ENCODE measurements at places on chromosomes 7 and 10. TPM values are rescaled to one million over a fixed set of nuclear protein-coding genes. Genes with fewer than 3 reads are reported as not detected.

Gene CAV2
- 385 TPM for total RNA-seq

Gene VWA2
- 2.5 TPM for total RNA-seq

Gene LRRC18
- not detected for total RNA-seq

DNA sequence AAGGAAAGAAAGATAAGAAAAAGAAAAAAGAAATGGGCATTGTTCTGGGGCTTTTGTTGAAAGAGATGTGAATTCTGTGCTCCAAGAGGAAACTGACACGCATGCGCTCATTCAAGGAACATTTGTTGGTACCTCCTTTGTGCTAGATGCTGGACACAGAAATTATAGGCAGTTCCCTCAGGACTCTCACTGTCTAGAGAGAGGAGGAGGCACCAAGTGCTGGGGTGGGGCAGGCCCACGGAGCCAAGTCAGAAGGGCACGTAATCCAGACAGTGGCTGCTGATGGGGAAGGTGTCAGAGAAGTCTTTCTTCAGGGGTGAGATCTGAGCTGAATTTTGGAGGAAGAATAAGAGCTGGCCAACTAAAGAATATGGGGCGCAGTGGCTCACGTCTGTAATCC lies 2.9 kb upstream of the ZFYVE27 start:
- DNase-seq = no peak

Gene UCN3
- not detected for total RNA-seq

- no peak for DNase-seq
Observed at GRCh38 chr7:23445326-23445725, 25.0 kb downstream of the IGF2BP3 start.

GRCh38 chr10:19256331-19256730 lies 207.7 kb downstream of the MALRD1 start:
- DNase-seq = no peak

Gene FGL2
- not detected for total RNA-seq

Gene CPA2
- total RNA-seq = 0.38 TPM

DNA sequence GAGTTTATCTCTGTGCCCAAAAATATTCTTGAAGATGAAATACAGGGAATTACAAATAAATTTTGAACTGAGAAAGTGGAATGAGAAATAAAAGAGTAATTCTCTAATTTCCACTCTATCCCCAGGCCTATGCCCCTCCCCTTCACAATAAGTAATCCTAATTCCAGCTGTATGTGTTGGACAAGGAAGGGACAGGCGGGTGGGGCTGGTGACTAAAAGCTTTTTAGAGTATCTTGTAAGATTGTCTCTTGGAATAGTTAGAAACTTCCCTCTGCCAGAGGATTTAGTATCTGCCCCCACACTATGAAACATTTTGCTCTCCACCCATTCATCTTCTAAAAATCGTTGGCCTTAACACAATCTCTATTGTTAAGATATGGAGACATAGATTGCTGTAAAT lies 199.2 kb downstream of the MBL2 start:
- DNase-seq = peak; percentile 12

DNA sequence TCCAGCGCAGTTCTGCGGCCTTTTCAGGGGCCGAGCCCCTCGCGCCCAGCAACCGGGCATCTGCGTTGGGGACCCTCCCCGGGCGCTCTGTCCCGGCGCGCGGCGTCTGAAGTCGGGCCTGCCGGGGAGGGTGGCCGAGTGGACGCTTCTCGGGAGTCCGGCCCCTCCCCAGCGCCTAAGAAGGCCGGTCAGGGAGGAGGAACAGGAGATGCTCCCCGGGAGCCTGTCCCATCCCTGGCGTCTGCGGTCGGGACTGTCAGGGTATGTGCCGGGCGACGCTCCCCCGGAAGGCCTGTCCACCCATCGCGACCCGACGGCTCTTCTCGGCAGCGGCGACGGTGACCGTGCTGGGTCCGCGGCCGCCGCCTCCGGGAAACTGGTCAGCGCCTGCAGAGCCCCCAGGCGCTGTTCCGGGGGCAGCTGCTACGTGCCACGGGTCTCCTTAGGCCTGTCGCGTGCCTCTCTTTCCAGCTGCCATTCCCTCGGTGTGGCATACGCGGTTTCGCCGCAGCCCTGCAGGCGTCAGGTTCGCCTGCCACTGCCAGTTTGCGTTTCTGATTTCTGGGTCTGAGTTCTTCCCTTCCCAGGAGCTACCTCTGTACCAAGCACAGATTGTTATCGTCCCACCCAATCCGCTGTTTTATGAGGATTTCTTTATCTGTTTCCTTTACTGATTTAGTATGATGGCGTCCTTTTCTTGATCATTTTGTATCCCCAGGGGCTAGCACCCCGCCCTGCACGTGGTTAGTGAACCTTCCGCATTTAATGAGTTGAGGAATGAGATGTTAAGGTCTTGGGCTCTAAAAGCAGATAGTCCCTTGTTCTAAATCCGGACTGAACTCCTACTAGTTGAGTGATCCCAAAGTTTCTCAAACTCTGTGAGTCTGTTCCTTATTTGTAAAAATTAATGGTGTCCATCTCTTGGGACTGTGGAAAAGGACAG lies 782 bp downstream of the IFIT5 start:
- DNase-seq = peak; percentile 52

Gene LSM8
- total RNA-seq = 23.7 TPM

DNA sequence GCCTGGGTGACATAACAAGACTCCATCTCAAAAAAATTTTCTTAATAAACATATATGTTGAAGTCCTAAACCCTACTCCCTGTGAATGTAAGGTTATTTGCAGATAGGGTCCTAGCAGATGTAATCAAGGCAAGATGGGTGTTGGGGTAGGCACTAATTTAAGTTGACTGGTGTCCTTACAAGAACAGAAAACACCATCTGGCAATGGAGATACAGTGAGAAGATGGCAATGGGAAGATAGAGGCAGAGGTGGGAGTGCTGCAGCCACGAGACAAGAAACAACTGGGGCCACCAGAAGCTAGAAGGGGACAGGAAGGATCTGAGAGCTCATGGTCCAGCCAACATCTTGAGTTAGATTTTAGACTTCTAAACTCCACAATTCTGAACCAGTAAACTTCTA lies 606.4 kb downstream of the CNTNAP2 start:
- DNase-seq = no peak

GRCh38 chr10:130767116-130767730 lies 544.3 kb downstream of the TCERG1L start:
- DNase-seq = no peak

DNA sequence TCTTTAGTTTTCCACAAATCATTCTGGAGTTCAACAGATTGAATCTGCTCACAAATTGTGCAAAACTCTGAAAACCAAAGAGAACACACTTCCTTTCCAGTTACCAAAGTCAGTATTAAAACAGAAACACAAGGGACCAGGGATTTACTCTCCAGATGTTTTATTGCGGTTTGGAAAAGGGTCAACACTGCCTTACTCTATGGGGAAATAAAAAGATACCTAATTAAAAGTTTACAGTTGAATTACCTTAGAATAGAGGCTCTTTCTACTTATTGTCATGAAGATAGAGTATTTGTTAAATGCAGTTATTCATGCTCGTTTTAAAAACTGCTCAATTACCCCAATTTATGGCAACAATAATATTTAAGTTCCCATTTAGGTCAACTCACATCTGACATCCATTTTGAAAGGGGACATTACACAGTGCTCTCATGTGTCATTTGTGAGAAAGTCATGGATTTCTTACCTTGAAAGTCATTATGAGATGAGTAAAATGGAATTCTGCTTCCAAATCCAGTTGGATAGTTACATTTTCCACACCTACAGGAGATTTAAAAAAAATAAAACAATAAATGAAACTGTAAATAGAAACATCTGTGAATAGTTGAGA lies 8.4 kb downstream of the LAMB1 start:
- no peak for DNase-seq

- DNase-seq = peak; percentile 66
Observed at GRCh38 chr10:80542053-80542452, 4.4 kb downstream of the SH2D4B start.

Gene SLC18A3
- not detected for total RNA-seq

- DNase-seq = no peak
Observed at GRCh38 chr10:102948786-102949185, 30.7 kb downstream of the CNNM2 start.

Gene VAX1
- total RNA-seq = not detected

- DNase-seq = no peak
Observed at GRCh38 chr10:79258894-79259293, 88.4 kb upstream of the PPIF start.

Gene CDNF
- 0.83 TPM for total RNA-seq

- DNase-seq = no peak
Observed at GRCh38 chr10:93516006-93516380, 19.6 kb downstream of the CEP55 start.

Gene RBP3
- not detected for total RNA-seq

DNA sequence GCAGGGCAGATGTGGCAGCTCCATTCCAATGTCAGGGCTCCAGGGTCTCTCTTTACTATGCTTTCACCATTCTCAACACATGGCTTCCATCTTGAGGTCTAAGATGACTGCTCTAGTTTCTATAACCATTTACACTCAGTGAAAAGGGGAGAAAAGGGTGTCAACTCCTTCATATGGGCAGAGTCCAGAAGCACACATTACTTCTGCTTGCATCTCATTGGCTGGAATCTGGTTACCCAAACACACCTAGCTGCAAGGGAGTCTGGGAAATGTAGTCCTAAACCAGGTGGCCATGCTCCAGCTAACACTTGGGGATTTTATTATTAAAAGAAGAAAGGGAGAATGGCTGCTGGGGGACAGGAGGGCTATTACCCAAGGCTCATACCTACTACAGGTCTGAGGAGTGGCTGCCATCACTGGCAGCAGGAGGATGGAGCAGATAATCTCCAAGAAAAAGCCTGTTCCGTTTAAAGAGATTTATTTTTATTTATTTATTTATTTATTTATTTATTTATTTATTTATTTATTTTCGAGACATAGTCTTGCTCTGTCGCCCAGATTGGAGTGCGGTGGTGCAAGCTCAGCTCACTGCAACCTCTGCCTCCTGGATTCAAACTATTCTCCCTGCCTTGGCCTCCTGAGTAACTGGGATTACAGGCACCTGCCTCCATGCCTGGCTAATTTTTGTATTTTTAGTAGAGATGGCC lies 29.1 kb upstream of the LBX1 start:
- DNase-seq = peak; percentile 50

DNA sequence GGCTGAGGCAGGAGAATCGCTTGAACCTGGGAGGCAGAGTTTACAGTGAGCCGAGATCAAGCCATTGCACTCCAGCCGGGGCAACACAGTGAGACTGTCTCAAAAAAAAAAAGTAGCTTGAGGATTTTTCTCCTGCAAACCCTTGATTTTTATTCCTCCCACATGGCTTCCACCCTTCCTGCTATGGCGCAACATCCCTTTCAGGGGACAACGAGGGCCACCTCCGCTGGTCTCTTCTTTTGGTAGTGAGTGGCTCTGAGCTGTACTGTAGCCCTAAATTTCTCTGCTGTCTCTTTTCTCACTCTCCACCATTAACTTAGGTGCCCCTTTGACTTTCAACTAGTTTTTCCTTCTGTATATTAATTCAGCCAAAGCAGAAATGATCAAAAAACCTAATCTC lies 113.4 kb downstream of the HIPK2 start:
- DNase-seq = no peak

DNA sequence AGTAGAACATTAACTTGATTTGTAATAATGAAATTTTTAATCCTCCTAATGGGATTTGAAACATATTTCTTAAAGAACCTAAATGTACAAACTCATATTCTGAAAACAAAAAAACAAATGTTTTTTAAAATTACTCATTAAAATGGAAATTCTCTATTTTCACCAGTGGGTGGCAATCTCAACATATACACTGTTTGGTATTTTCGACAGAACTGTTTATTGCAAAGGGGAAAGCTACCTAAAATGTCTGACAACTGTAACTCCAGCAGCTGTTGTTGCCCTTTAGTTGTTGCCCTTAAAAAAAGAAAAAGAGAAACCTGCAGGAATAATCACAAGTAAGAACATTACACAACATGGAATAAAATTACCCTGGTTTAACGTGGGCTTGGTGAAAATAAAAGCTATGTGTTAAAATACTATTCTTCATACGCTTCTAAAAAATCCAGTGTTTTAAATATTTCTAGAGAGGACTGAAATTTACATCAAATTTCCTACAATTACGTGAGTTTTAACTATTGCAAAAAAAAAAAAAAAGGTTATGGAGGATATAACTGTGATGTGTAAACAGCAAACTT lies 54.5 kb downstream of the COL1A2 start:
- peak; percentile 24 for DNase-seq

DNA sequence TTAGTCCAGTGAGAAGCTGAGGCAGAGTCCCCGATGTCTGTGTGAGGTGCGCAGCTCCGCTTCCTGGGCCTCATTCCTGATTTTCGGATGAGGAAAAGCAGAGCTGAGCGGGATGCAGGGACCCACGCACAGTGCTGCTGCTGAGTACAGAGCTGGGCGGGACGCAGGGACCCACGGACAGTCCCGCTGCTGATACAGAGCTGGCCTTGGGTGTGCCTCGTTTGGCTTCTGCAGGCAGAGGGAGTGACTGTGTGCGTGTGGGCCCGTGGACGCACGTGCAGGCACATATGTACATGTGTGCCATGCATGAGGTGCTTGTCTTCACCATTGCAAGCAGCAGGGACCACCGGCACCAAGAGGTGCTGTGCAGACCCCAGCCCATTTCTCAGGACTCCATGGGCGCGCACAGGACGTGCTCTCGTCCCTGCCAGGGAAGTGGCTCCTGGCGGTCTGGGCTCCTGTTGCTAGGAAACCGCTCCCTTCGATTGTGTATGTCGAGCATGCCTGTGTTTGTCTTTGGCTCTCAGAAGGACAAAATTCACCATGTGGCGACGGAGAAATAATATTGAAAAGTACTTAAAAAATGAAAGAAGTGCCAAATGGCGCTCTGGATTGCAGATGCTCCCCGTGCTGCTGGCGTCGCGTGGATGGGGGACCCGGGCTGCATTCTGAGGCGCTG lies 303.8 kb upstream of the MKI67 start:
- DNase-seq = no peak

DNA sequence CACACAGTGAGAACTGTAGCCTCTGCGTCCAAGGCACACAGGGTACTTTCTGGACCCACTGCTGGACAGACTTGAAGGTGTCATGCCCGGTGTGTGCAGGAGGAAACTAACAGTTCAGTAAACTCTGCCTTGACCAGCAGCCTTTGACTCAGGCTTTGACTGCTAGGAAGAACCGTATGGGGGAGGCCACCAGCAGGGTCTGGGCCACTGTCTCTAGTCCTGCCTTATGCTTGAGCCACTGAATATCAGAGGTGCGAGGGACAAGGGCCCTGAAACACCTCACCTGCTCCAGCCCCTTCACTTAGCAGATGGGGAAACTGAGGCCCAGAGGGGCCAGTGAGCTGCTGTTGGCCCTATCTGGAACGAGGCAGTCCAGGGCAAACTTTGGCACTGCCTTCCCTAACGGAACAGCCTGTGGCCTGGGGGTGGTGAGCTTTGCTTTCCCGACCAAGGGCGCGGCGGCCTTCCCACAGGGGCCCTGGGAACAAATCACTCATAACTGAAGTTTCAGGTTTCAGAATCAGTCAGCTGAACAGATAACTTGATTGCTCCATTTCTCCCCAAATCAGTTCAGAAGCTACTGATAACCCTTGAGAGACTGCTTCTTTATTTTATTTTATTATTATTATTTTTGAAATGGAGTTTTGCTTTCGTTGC lies 130.0 kb downstream of the FAM53B start:
- DNase-seq = no peak

DNA sequence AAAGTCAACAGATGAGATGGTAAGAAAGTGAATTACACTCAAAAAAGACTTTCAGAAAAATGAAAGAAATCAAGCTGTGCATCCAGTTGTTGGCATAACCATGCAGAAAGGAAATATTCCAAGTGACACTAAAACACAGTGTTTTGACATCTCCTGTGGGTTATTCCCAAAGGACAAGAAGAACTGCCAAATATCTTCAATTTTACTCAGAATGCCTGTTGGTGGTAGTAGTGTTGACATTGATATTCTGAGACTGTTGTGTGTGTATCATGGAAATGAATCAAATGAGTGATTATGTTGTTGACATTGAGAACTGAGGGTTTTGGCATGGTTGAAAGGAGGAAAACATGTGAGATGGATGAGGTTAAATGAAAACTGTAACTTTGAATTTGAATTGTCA lies 196.9 kb downstream of the SH2D4B start:
- DNase-seq = no peak

Data from mammary epithelial cell (primary cell).